Hematopoietic multipotent progenitor cell treated with erythropoietin and hydrocortisone succinate and interleukin-3 and kit ligand, for 15 days (in vitro differentiated cells): ENCODE measurements at places on chromosomes 3 and 15.

GRCh38 chr3:191047930-191048329, 151.1 kb upstream of the OSTN start:
- no peak for DNase-seq

- DNase-seq, result no peak
These were observed 307.0 kb downstream of the EPHA6 start for GRCh38 chr3:97121386-97121785.

- no peak for DNase-seq
These were observed 108.3 kb downstream of the P3H2 start for GRCh38 chr3:190012314-190012782.

GRCh38 chr3:105827959-105828358, 40.9 kb downstream of the CBLB start:
- DNase-seq, result no peak
